Stimulated activated CD4-positive, alpha-beta T cell treated with anti-CD3 and anti-CD28 coated beads, Interleukin-4, amount 100 ng/mL, for 1 hour (primary cell): ENCODE measurements at places on chromosomes 4 and X.

DNA sequence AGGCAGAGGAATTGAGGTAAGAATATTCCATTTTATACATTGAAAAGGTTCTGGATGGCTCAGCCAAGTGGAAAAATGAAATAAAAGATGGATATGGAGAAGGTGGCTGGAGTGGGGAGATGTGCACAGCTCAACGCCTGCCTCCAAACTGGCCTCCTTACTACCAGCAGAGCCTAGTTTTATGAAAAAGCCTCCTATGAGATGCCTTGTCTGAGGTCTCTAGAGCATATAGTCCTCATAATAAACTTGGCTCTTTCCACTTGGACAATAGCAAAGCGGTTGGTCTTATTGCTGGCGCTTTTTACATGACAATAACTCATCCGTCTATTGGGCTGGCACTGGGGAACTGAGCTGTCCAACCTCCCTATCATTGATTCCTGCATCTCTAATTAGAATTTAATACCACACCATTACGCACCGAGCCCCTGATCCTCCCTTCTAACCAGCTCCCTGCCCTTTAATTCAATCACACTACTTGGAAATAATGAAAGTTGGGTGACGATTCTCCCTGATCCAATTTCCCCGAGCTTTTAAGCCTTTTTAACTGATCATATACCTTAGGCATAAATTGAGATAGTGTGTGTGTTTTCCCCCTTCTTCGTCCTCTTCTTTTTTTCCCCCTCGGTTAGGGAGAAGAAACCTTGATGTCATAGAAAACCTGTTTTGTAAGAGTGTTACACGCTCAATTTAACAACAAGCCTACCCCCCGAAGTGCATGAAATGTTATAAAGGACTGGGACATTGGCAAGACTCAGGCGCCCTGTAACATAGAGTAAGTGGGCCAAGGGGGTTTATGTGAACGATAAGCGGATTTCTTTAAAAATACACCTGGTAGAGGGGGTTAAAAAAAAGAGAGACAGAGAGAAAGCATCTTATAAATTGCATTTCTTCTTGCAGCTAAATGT lies at the start of gene PHOX2B:
PHOX2B (minus strand) TSS at position 155 of the 905 bp plus-strand sequence; CDS start at position 40, 115 bp downstream.
- no peak for DNase-seq

DNA sequence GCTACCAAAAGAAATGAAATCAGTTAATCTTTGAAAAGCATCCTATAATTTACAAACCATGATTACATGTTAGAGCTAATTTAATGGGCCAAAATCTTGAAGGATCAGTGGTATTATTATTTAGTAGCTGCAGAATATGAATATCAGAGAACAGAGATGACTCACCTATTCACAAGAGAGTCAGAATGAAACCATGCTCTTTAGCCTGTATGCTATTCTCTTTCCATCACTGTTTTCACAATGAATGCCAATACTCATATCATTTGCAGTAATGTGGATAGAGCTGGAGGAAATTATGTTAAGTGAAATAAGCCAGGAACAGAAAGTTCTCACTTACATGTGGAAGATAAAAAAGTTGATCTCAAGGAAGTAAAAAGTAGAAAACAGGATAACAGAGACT lies 414.1 kb downstream of the CENPC start:
- no peak for DNase-seq

GRCh38 chr4:68447201-68447600 lies at the start of gene TMPRSS11E:
TMPRSS11E (plus strand) TSS chr4:68447463; CDS start chr4:68447513, 50 bp downstream.
- DNase-seq = no peak

- no peak for DNase-seq
Observed at GRCh38 chrX:56569378-56570057, 6.1 kb downstream of the UBQLN2 start.

DNA sequence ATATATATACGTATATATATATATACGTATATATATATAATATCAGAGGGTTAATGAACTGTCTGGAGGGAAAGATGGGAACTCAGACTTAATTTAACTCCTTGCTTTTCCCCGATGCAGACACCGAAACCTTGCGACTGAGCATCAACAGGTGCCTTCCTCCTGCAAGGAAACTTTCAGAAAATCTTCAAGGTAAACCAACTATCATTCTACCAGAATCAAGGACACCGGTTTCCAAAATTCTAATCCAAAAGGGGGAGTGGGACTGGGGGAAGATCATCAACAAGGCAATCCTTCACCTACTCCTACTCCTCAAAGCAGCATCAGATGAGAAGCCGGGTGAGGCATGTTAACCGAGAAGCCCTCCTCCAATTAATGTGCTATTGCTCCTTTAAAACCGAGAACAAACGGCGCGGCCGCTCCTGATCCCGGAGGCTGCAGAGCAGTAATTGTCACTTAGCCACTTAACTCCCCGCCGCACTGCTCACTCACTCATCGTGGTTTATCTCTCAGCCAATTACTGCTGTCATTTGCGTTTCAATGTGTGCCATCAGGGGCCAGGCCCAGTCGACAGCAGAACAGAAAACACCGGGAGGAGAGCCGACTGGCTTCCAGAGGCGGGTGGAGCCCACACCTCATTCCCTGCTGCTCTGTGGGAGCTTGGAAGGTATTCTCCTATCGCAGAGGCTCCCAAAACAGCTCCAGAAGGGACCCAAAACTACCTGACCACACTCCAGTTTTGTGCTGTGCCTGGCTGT lies 61.7 kb downstream of the MAML3 start:
- no peak for DNase-seq

DNA sequence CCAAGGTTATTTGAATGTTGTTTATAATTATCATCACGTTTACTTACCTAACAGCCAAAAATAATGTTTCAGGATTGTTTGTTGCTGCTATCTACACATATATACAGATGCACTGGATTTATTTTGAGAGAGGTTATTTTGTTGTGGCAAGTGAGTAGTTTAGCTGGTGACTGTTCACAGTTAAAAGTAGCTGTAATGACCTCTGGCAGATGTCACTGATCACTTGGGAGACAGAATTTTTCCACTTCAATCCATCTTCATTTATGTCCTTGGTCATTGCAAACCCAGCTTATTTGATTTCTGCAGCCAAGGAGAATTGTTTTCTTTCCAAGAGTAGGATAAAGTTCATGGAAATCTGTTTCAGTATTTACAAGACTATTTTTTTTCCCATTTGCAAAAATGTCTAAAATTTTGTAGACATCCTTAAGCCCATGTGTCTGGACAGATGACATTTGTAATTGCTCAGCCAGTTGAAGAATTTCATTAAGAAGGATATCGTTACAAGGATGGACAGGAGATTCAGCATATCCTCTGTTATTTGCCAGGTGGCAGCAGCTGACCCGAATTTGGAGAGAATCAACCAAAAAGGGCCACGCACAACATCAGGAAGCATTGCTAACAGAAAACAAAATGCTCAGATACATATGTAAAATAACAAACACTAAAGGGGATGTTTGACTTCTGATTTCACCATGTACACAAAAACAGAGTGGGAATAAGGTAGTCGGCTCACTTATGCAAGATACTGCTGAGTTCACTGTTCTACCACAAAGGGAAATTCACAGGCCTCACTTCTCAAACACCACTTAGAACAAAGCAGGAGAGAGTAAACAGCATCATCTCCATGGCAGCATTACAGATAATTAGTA lies 64.5 kb downstream of the GPRIN3 start:
- no peak for DNase-seq

DNA sequence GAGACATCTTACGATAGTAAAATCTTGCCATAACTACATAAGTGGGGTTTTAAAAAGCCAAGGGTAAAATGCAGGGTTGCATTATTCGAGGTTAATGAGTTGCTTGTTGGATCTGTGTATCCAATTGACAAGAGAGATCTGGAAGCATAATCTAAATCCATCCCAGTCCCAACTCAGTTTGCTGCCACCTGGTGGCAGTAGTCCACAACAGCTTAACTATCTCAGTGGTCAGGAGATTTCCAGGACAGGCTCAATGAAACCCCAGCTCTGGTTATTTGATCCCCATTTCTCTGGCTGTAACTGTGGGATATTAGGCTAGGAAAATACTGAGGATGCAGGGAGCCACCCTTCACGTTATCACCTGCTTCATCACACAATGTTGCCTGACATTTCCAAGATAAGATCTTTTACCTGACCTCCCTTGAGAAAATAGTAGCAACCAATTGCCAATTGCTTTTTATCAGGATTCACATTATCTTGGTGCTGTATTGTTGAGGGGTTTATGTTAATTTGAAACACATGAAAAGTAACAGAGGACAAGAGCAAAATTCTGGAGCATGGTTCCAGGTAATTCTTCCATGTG lies 88.2 kb upstream of the TNIP3 start:
- DNase-seq = peak; percentile 55

- no peak for DNase-seq
Observed at GRCh38 chr4:113409181-113409580, 352.4 kb downstream of the CAMK2D start.

DNA sequence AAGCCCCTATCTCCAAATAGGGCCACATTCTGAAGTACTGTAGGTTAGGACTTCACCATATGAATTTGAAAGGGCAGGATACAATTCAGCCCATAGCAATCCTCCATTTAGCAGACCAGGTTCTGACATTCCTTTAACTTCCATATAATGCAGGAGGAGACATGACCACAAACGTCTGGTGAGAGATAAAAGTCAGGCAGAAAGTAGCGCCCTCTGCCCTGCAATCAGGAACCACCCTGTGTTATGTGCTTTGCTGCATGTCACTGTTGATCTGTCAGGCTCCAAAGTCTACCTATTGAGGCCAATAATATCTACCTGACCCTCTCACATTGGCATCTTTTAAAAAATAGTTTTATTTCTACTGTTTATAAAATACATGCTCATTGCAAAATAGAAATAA lies 30.2 kb upstream of the SEPSECS start:
- no peak for DNase-seq

GRCh38 chr4:52903273-52903672 lies 41.2 kb downstream of the RASL11B start:
- DNase-seq = no peak

DNA sequence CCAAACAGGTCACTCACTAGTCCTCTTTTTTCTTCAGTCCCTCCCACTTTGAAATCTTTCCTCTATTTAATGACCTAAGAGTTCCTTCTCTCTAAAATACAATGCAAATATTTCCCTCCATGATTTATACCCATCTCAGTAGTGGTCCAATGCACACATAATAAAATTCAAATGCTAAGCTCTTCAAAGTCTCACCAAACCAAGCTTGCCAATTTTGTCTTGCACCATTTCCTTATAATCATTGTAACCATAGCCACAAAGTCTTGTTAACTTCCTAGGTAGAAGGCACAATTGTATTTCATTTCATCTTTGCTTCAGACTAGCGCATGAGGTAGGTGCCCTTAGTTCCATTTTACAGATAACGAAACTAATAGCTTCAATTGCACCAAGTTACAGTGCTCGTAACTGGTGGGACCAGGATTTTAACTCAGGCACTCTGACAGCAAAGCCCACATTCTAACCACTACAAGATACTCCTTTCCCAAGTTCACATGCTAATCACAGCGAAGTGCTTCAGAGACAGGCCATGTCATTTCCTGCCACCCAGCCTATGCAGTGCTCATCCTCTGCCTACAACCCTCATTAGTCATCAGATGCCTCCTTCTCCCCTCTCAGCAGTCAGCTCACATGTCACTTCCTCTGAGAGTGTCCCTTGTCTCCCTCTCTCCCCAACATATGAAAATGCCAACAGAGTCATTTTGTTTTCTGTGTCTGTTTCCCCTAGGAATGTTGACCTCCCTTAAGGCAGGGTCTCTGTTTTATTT lies 66.9 kb upstream of the PPARGC1A start:
- DNase-seq = no peak

GRCh38 chrX:134526399-134526798 lies 66.4 kb downstream of the HPRT1 start:
- DNase-seq = no peak

GRCh38 chr4:76208005-76208765 lies 5.4 kb downstream of the SCARB2 start:
- DNase-seq = no peak

DNA sequence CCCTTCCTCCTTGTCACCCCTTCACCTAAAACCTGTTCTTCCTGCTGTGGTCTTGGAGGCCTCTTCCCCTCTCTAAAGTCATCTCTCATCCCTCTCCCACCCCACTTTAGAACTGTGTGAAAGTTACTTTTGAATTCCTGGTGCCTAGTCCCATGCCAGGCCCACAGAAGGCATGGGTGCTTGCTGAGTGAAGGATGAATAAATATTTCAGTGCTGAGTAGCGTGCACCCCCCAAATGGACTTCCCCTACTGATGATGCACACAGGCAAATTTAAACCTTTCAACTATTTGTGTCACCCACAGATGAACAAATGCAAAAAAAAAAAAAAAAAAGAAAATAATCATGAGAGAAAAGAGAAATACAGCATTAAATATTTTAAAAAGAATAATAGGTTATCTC lies 19.8 kb downstream of the PSMD10 start:
- DNase-seq = no peak

- no peak for DNase-seq
Observed at GRCh38 chr4:110424144-110424543, 51.8 kb upstream of the ENPEP start.

DNA sequence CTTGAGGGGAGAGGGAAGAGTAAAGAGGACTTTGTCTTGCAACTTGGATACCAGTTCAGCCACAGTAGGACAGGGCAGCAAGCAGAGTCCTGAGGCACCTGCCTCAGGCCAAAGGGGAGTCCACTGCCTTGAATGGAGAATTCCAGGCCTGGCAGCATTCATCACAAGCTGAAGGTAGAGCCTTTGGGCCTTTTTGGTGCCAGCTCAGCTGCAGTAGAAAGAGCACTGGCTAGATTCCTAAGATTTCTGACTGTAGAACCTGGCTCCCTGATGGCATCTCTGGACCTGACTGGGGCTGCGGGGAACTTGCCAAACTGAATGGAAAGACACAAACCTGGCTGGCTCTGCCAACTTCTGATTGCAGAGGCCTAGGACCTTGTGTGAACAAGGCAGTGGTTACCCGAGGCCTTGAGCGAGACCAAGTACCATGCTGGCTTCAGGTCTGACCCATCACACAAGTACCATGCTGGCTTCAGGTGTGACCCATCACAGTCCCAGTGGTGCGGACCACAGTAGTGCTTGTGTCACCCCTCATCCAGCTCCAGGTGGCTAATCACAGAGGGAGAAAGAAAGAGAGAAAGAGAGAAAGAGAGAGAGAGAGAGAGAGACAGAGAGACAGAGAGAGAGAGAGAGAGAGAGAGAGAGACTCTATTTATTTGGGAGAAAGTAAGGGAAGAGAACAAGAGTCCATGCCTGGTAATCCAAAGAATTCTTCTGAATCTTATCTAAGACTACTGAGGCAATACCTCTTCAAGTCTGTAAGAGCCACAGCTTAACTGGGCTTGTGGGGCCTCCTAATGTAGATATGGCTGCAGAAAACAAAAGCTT lies 137.6 kb upstream of the SPIN4 start:
- DNase-seq = no peak

- no peak for DNase-seq
Observed at GRCh38 chr4:108126806-108127205, 41.9 kb downstream of the LEF1 start.

DNA sequence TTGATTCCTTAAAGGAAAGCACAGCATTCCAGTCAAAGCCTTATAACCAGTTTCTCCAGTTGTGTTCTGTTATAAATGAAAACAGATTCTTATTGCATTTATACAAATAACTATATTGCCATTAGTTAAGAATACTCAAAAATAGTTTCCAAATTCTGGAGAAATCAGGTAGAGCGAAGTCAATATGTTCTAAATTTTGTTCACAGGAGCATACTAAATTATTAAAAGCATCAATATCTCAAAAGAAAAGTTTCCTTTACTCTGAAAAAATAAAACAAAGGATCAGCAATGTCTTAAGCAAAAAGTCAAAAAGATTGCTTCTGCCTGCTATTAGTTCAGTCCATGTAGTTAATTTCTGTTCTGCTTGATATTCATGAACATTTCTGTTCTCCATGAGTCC lies 39.7 kb downstream of the PGRMC2 start:
- no peak for DNase-seq

GRCh38 chr4:36363024-36363423 lies 81.6 kb downstream of the DTHD1 start:
- no peak for DNase-seq

GRCh38 chrX:34810916-34811315 lies 131.7 kb upstream of the FAM47B start:
- DNase-seq = no peak
